ENCODE measurements at places on chromosomes 3 and 15.

DNA sequence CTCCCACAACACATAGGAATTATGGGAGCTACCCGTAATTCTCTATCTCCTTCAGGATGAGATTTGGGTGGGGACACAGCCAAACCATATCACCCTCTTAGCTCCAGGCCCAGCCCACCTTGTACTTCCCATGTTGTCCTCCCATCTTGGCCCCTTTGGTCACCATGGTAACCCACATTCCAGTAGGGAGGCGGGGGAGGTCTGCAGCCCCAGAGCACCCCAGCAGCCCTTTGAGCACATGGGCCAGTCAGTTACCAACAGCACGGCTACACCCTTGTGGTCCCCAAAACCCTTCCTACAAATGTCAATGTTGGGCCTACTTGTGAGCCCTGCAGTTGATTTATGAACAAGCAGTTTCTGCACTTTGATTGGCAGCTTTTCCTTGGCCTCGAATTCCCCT is 84.5 kb downstream of the LRRK1 start:
- DNase-seq = no peak

GRCh38 chr3:117557464-117558090 is 848.0 kb downstream of the TUSC7 start:
- DNase-seq = no peak

DNA sequence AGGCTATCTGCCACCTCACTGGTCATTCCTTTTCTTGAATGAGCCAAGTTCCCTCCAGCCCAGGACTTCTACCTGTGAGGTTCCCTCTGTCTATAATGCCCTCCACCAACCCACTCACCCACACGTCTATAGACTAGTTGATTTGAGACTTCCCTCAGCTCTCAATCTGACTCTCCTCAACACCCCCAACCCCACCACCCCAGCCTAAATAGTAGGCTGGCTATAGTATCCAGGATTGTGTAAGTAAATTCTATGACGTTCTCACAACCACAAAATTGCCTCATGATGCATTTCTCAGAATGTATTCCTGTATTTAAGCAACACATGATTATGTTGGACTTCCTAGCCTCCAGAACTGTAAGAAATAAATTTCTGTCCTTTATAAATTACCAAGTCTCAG is 2.2 kb downstream of the PLSCR1 start:
- no peak for DNase-seq

DNA sequence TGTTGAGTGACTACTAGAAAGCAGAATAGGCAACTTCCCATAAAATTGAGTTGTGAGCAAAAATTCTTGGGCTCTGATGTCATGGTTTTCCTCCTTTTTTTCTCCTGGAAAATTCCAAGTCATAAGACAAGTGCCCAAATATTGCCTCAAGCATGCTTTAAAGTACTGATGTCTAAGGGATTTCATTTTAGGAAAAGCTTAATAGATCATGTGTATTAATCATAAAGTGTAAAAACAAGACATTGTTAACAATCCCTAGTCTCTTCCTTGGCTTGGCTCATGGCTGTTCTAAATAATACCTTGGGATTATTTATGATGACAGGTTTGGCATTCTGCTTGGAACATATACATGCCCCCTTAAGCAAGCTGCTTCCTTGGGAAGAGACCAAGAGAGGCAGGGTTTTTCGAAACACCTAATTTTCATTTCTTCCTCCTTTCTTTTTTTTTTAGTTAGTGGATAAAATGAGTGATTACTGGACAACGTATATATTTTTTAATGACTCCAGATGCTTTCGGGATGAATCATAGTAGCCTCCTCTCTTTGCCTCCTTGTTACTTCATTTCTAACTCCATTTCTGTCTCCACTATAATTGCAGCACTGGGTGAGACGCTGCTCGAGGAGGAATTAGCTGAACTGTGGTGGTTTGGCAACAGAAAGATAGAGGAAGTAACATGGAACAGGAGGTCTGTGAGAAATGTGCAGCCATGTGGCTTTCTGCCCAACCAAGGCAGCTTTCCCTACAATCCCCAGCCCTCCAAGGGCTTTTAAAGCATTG is 104.9 kb downstream of the TPRG1 start:
- DNase-seq = peak; percentile 4

DNA sequence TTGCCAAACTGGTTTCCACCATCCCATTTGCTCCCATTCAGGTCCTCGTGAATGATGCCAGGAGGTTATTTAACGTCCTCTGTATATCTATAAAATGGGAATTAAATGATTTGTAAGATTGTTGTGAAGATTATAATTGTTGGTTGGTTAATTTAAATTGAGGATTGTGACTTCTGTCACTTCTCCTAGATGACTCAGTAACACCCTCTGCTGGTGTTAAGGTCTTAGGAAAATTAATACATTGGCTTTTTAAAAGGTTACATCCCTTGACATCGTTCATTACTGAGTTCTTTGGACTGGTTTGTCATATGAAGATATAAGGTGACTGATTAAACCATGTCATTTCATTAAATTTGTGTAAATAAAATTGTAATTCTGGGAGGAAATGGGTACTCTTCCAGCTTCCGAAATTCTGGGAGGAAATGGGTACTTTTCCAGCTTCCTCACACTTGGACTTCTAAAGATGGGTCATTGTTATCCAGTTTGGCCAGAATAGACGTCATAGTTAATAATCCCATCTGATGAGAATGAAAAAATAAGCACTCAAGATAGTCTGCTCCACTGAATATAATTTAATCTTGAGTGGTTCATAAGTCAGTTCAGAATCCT is 33.3 kb upstream of the PAQR5 start:
- no peak for DNase-seq

DNA sequence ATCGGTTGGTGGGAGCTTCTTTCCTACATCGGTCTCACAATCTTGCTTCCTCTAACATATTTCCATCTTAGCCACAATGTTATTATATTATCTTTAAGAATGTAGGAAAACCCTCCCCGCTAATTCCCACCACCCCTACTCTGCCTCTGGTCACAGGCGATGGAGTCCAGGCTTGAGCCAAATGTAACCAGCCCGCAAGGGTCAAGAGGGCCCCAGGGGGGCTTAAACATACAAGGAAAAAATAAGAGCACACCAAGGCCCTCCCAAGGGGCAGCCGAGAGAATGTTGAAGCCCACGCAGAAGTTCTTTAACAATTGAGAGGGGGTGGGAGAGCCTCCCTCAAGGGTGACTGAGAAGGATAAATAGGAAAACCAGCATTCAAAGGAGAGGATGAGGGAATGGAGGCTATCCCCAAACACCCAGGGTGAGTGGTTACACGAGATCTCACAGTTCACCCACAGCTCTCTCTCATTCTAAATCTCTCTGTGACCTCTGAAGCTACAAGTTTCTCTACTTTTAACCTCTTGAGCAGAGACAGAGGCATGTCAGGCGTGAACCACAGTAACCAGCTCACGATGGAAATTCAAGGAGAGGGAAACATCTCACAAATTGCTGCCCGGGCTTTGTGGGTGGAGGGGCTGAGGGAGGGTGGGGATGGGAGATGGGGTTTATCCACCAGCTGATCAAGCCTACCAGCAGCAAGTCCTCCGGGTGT is 31.4 kb upstream of the UACA start:
- peak; percentile 74 for DNase-seq

- DNase-seq = no peak
These were observed 124.8 kb upstream of the GOLIM4 start for GRCh38 chr3:168220556-168220955.

- no peak for DNase-seq
These were observed 177.1 kb downstream of the CD47 start for GRCh38 chr3:107913701-107914100.

Data from hepatic stellate cell (primary cell).